ENCODE measurements at places on chromosomes 2 and 18. TPM values are rescaled to one million over a fixed set of nuclear protein-coding genes. Genes with fewer than 3 reads are reported as not detected.

GRCh38 chr2:64711252-64711800 lies 57.6 kb upstream of the SERTAD2 start:
- ATAC-seq: no peak

- no peak for ATAC-seq
Observed at GRCh38 chr2:226862623-226863022, 26.8 kb downstream of the RHBDD1 start.

Gene EMILIN1
- total RNA-seq: 23.7 TPM

Gene FOXI3
- 0.17 TPM for total RNA-seq

- ATAC-seq: peak; percentile 89
Observed at GRCh38 chr2:86283411-86284030, 53.9 kb downstream of the REEP1 start.

Gene EPB41L3
- 6.4 TPM for total RNA-seq

DNA sequence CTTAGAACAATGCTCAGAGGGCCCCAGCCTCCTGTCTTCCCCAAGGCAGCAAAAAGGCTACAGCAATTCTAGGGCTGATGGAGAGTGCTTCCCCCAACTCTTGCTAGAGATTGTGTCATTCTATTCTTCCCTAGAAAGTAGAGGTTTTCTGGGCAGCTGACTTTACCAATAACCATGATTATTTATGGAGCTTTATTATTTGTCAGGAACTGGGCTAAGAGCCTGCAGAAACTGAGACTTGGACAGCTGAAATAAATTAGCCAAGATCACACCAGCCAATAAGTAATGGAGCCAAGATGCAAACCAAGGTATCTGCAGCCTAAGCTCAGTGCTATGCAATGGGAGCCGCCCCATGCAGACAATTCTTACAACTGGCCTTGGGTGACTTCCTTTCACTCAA lies 84.8 kb downstream of the CCBE1 start:
- peak; percentile 66 for ATAC-seq

Gene CHPF
- total RNA-seq: 52.3 TPM

Gene RGPD3
- 0.67 TPM for total RNA-seq

DNA sequence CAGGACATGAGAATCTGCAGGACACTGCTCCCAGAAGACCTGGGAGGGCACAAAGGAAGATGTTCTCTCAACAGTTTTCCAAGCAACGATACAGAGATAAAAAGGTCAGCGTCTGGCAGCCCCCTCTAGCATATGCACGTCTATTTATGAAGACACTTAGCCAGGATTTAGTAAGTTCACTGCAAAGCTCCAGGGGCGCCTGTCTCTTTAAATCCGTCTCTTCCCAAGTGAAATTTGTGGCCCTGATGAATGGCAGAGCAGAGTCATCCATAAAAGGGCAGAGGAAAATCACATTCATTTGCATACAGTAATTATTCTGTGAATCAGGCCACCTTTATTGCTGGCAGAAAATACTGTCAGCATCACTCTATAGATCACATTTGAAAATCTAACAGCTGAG lies 390.9 kb upstream of the SMIM21 start:
- peak; percentile 31 for ATAC-seq

DNA sequence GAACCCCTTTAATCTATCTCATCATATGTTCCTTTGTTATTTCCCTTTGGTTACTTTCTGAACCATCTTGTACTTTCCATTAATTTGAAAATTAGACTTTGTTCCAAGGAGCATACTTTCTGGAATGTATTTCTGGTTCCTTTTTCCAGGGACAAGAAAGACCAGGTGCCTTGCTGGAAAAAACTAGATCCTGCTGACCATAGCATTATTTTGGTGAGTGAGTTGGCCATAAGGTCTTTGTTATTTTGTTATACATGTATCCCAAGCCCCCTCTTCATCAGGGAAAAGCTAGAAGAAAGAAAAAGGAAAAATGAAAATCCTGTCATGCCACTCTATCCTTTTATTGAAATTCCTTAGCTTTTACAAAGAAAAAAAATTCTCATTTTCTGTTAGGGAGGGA lies 228.1 kb upstream of the TFPI start:
- no peak for ATAC-seq

GRCh38 chr2:124314084-124314483 lies 289.0 kb downstream of the CNTNAP5 start:
- ATAC-seq: no peak

DNA sequence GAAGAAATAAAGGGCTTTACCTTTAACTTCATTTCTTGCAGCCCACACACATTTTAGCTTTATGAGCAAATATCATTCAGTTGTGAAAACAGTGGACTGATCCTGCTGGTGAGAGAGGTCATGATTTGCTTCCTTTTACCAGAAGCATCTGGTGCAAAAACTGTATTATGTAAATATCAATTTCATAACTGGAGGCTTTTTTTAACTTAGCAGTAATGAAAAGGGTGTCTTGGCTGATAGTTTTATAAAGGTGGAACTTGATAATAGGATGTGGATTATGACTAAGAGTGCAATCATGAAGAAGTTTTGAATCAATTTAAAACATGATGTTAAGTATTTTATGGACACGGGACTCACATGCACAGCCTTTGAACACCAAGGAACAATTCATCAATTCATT lies 304.4 kb downstream of the GULP1 start:
- no peak for ATAC-seq

- no peak for ATAC-seq
Observed at GRCh38 chr18:14031053-14031452, 101.2 kb downstream of the ZNF519 start.

DNA sequence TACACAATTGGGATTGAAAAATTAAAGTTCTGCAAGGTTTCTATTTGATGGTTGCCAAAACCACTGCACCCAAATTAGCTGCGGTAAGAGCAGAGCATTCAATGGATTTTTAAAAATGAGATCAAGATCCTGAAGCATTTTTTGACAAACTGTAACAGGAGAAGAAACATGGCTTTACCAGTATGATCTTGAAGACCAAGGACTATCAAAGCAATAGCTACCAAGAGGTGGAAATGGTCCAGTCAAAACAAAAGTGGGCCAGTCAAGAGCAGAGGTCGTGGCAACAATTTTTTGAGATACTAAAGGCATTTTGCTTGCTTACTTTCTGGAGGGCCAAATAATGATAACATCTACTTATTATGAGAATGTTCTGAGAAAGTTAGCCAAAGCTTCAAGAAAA lies 186.8 kb downstream of the RDH14 start:
- no peak for ATAC-seq

GRCh38 chr18:55420665-55421307 lies 167.2 kb downstream of the TCF4 start:
- ATAC-seq: no peak

- ATAC-seq: no peak
Observed at GRCh38 chr2:37657471-37657870, 14.0 kb downstream of the CDC42EP3 start.

GRCh38 chr2:132860220-132860619 lies 190.2 kb upstream of the LYPD1 start:
- ATAC-seq: no peak

- peak; percentile 41 for ATAC-seq
Observed at GRCh38 chr2:145593991-145594614, 1074.2 kb upstream of the ZEB2 start.

Gene SCN9A
- 14.1 TPM for total RNA-seq

DNA sequence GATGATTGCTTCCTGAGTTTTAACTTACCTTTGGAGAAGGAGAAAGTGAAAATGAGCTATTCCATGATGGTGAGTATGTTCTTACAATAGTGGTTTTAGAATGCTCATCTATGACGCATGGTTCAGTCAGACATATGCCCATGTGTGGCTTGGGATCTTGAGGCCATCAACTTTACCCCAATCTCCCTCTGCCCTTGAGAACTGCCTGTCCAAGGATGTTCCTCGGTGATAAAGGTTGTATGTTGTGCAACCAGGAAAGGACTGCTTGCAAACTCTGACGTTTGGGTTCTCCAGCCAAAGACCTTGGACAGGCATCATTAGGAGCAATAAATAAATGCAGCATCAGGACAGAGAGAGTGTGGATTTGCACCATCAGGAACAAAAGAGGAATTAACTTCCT lies 165.0 kb downstream of the ZEB2 start:
- ATAC-seq: no peak

DNA sequence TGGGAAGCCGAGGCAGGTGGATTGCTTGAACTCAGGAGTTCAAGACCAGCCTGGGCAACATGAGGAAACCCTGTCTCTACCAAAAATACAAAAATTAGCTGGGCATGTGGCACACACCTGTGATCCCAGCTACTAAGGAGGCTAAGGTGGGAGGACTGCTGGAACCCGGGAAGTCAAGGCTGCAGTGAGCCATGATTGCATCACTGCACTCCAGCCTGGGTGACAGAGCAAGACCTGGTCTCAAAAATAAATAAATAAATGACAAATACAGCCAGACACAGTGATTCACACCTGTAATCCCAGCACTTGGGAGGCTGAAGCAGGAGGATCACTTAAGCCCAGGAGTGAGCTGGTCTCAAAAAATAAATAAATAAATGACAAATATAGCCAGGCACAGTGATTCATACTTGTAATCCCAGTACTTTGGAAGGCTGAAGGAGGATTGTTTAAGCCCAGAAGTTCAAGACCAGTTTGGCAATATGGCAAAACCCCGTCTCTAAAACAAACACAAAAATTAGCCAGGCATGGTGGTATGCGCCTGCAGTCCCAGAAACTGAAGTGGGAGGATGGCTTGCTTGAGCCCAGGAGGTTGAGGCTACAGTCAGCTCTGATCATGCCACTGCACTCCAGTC lies 6.2 kb downstream of the KANSL3 start:
- no peak for ATAC-seq

Gene SCG2
- 1.4 TPM for total RNA-seq

DNA sequence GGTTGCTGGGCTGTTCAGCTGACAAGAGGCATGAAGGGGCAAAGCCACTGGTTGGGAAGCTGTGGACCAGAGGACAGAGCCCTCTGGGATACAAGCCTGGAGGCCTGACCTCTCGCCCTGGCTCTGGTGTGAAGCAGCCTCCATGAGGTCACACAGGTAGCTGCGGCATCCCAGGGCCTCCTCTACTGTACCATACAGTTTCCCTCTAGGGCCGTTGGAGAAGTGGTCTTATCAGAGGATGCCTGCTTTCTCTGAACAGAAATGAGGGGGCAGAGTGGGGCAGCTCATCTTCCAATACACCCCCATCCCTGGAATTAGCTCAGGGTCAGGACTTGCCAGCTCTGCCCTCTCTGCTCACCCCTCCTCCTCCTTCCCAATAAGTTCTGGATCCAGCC lies 135.1 kb upstream of the SMAD2 start:
- ATAC-seq: no peak

Gene HNRNPLL
- 71.5 TPM for total RNA-seq

- no peak for ATAC-seq
Observed at GRCh38 chr2:70529610-70530009, 24.0 kb downstream of the TGFA start.

DNA sequence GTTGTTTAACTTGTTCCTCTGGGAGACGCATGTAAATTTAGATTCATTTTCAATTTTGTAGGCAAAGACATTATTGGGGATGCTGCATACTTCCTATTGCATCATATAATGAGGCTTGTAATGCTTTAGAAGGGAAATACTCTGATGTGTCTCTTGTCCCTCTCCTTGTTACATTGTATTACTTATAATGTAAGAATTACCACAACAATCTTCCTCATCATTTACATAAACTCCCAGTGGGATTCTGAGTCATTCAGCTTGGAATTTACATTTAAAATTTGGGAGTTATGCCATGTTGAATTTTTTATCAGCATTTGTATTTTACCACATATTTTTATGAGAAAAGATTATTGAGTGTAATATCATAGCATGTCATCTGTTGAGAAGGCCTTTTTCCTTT lies 963.4 kb upstream of the NRXN1 start:
- peak; percentile 66 for ATAC-seq

Gene COL4A4
- 0.43 TPM for total RNA-seq

- ATAC-seq: no peak
Observed at GRCh38 chr2:11534071-11534745, 363 bp downstream of the GREB1 start.

DNA sequence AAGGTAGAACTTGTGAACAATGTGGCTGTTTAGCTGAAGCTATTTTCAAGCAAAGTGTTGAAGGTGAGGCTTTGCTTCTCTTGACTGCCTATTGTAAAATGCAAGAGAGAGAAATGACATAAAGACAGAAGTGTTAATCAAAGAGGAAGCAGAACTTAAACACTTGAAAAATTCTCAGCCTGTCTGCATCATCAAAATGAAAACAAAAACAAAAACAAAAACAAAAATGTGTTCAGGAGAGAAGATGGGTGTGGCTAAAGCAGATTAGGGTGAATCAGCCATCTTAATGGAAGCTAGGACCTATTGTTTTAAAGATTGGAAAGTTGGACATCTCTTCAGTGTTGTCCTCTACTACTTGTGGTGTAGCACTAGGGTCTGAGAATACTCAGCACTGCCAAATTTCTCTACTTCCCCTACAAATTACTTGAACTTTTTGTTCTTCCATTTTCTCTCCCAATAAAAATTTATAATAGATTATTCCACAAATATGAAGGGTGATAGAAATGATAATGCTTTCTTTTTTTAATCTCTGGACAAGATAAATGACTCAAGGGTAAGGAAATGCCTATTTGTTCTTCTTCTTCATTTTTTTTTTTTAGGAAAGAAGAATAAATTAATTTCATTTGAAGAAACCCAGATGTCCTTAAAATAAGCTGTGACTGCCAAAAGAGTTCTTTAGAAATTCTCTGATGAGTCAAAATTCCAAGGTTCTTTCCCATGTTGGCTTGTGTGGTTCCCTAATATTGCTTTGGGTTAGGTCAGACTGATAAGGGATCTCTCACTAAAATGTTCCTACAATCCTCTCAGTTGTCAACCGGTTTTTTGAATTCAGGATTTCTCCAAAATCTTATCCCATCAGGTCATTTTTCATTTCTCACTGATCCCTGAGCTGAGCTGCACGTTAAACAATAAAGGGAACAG lies 571.2 kb upstream of the ZEB2 start:
- ATAC-seq: no peak

DNA sequence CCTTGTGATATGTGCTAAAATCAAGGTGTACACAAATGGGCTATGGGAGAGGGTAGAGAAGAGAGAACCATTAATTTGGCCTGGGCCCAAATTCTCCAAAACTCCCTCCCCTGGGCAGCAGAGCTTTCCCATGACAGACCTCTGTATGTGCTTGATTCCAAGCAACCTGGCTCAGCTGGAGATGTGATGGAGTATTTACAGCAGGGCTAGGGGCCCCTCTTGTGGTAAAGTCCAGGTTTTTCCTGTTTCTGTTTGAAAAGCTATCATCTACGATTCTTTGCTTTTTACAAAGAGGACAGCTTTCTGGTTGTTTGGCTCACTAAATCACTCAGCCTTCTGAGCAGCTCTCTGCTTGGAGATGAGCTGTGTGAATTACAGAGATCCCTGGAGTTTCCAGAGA lies 40.3 kb downstream of the KCNS3 start:
- no peak for ATAC-seq

Gene SP110
- 0.46 TPM for total RNA-seq

Gene MYO3B
- total RNA-seq: 0.44 TPM

GRCh38 chr2:6922201-6922656 lies 5.0 kb downstream of the RNF144A start:
- no peak for ATAC-seq

- ATAC-seq: no peak
Observed at GRCh38 chr2:172969609-172970008, 106.0 kb upstream of the MAP3K20 start.

Gene IL1RL1
- 0.33 TPM for total RNA-seq
